ENCODE measurements at places on chromosomes 12 and 14.

GRCh38 chr14:29262979-29263378 is 496.4 kb downstream of the FOXG1 start:
- DNase-seq, result no peak

GRCh38 chr12:79692860-79693577 is 2.3 kb upstream of the PAWR start:
- DNase-seq, result no peak

GRCh38 chr14:73323896-73324399 is 86.6 kb downstream of the PAPLN start:
- DNase-seq, result no peak

- DNase-seq, result no peak
These were observed 319 bp downstream of the GALNT6 start for GRCh38 chr12:51390891-51391282.

- no peak for DNase-seq
These were observed 91.8 kb downstream of the EML1 start for GRCh38 chr14:99884834-99885648.

DNA sequence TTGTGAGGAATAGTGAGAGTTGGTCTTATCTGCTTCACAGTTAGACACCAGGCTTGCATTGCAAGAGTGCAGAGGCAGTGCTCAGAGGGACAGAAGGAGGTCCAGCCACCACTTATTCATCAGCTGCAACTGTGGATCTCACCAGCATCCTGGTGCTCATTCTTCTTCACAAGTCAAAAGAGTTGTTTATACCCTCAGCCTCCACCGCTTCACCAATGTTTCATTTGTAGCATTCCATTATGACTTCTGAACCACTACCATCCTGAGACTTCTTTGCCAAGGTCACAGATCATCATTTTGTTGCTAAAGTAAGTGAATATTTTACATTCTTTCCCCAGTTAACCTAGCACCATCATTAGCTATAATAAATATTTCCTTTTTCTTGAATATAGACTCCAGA is 230.5 kb upstream of the KITLG start:
- no peak for DNase-seq

DNA sequence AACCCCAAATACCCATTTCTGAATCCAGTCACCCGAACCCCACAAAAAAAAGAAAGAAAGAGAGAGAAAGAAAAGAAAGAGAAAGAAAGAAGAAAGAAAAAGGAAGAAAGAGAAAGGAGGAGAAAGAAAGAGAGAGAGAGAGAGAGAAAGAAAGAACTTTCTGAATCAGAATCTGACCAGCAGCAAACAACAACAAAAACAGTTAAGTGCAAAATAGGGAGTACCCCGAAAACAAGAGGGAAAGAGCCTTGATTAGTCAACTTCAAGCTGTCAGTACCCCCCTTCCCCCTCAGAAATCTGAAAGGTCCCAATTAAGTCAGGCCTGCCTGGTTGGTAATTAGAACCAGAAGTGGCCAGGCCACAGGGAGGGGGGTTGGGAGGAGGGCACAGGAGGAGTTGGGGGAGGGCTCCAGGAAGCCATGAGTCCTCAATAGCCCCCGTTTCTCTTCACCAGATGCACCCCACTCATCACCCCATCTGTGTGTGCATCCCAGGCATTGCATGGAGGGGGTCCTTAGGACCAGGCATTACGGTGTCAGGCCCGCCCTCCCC is 9.8 kb downstream of the RARG start:
- no peak for DNase-seq

DNA sequence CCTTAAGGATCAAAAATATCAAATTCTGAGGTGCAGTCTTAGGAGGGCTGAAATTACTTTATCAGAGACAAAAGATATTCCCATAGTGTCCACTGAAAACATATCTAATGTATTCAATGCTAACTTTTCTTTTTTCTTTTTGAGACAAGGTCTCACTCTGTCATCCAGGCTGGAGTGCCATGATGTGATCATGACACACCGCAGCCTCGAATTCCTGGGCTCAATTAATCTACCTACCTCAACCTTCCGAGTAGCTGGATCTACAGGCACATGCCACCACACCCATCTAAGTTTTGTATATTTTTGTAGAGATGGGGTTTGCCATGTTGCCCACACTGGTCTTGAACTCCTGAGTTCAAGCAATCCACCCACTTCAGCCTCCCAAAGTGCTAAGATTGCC is 68.3 kb downstream of the ZC3H14 start:
- no peak for DNase-seq

All from D721Med (cell line).